ENCODE measurements at places on chromosomes 6 and 20.

DNA sequence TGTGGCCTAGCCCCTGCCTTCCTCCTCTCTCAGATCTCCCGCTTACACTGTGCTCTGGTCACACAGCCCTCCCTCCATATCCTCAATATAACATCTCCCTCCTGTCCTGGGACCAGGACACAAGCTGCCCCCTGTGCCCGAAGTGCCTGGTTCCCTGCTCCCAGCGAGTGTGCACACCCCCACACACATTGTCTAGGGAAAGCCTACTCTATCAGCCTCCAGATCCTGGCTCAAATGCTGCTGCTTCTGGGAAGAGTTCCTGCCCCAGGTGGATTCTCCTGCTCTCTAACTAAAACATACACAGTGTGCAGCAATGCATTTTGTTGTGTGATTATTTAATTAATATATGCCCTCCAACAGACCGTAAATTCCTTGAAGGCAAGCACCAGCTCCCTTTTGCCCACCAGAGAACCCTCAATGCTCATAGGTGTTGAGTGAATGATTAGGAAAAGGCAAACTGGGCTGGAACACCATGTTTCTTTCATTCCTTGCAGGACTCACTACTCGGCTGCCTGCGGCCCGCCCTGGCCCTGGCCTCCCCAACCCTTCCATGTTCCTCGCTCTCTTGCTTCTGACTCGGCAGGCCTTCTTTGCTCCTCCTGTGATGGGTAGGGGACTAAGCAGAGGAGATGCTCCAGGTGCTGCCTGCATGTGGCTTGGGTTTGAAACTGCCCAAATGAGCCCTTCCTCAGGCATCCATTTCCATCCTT, 194.6 kb downstream of the ZDHHC14 start:
- no peak for DNase-seq

DNA sequence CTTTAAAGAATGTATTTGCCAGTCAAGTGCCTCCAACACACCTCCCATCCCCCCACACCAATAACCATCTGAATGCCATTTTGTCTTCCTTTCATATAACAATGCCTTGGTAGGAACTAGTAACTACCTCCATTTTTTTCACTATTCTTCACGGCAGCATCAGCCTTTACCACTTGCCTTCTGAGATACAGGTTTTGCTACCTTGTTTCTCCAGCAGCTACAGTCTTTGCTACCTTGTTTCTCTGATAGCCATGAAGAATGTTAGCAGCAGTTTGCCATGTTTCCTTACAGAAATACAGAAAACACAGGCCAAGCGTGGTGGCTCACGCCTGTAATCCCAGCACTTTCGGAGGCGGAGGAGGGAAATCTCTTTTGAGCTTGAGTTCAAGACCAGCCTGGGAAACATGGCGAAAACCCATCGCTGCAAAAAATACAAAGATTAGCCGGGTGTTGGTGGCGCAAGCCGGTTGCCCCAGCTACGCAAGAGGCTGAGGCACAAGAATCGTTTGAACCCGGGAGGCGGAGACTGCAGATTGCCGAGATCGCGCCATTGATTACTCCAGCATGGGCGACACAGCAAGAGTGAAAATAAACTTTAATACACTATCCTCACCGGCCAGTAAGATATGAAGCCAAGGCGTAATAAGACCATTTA, 100.9 kb downstream of the HFE start:
- DNase-seq = peak; percentile 45

DNA sequence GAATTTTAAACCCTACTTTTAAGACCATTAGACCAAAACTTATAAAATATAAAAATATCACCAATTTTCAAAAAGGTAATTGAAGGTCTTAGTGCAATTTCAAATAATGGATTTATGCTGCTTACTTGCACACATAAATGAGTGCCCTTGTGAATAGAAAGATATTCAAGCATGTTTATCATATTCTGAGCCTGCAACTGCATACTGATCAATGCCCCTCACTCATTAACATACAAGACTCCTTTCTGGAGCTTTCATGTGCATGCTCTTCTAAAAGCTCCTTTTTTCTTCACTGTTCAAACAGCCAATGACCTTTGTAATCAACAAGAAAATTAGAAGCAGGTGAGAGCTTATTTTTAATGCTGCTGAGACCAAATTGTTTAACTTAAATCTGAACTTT, 1139.3 kb downstream of the HACE1 start:
- DNase-seq = no peak

DNA sequence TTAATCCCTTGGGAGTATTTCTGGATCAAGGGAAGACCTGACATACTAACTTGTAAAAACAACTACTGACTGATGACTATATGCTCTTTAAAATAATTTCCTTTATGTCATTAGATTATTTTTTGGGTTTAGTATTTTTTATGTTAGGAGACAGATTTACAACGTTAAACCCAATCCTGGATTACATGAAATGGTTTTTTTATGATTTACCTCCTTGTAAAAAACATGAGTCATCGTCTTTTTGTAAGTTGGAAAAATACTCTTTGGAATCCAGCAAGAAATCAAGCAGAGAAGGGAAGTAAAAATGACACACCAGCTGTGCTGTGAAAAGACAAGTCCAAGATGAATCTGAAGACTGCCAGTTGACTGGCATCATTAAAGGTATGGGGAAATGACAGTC, 6.7 kb downstream of the STK4 start:
- no peak for DNase-seq

DNA sequence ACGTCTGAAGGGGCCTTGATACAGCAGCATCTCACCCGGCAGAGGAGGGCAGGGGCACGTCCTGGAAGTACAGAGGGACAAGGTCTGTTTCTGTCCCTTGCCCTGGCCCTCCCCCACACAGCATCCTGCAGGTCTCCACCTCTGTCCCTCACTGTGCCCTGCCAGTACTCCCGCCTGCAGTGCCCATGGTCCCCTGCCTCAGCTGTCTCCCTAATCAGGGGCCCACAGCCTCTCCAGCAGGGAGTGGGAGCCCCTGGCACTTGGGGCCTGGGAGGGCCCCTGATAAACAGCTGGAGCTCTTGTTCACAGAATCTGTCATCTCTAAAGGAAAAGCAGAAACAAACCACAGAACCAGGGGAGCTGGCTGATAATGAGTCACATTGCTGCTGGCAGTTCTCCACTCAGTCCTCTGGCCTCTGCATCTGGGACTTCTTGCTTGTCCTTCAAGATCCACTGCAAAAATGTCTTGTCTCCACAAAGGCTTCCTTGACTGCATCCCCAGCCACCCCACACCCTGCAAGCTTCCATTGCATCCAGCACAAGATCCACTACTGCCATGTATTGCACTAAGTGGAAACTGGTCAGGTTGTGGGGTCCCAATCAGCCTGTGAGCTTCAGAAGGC, 33.2 kb upstream of the TAF8 start:
- peak; percentile 56 for DNase-seq

DNA sequence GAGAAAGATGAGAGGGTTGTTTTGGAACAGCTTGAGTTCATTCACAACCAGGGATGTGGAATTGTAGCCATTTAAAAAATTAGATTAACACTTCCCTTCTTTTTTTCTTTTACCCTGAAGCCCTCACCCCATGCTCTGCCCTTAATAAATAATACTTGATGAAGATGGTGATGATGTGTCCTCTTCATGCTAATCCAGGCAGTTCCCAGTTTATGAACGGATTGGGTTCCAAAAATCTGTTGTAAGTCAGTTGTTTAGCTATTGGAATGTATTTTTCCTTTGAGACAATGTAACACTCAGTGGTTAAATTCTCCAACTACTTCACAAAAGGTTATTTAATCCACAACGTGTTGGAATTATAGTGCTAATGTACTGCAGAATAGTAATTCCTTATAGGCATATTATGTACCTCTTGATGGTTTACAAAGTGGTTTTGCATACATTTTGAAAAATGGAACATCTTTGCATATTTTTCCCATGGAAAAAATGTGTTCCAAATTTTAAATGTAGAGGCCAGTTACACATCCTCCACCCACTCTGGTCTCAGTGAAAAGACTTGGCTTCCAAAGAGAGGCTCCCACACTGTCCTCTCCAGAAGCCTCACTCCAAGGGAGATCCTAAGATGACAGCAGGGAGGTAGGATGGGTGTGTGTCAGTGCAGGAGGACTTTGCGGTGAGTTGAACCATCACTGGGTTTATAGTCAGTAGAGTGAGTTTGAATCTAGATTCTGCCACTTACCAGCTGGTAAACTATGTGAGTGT, 45.8 kb upstream of the CEP162 start:
- DNase-seq = no peak

GRCh38 chr6:40947876-40948526, 91.0 kb downstream of the UNC5CL start:
- peak; percentile 70 for DNase-seq

DNA sequence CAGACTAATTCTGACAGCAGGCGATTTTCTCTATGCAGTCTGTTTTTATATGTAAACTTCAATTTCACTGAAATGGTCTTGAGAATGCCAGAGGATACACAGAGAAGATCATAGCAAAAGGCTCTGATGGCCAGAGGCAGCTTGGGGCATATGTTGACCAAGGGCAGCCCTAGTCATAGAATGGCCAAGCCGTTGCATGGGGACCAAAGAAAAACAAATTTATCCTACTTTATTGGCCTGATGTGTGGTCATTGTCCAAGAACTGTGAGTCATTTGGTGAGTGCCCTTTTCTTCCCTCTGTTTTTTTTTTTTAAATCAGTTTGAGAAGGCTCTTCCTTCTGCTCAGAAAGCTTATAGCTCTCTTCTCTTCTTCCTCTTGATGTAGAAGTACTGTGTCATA, 5.8 kb downstream of the HDGFL1 start:
- peak; percentile 32 for DNase-seq

DNA sequence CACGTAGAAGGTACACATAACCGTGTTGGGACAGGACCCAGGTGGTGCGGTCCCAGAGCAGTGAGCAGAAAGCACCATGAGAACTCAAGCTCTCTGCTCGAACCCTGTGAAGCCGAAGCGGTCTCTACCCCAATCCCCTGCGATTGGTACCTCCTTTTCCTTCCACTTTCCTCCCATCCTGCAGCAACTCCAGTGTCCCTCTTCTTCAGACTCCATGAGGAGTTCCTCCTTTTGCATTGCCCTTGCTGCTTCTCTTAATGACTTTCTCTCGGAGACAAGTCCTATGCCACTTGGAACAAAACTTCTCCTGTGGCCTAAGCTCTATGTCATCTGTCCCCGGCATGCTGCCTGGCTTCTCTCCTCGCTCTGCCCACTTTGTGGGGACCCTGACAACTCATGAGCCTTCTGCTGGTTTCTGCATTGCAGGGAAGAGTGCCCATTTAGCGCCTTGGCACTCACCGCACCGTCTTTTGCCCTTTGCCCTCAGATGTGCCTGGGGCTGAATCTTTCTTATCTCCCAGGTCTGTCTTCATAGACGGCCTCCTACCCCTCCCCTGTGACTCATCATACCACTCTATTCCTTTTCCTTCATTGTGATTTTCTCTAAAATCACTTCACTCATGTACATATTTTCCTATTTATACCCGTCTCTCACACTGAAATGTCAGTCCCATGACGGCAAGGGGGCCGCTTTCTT, 9.2 kb upstream of the ZNF831 start:
- no peak for DNase-seq

DNA sequence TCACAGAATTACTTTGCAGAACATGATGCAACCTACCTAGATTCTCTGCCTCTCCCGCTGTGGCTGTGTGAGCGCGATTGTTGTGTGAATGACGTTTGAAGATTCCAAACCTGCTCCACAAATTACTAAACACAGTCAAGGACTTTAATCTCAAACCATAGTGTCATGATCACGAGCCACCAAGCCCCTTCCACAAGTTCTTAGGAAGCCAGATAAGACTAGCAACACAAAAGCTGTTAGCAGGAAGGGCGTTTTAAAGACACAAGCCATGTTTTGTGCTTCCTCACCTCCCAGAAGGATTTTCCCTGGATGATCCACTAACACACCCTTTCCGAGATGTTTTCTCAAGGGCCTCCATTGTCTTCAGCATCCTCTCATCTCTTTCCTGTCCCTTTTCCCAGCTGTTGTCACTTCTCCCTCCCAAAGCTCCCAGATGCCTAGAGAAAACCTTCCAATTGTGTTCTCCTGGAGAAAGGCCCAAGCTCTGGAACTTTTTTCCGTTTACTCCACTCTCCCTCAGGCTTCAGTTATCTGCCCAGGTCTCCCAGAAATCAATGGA, 12.8 kb downstream of the OPN5 start:
- no peak for DNase-seq

- peak; percentile 8 for DNase-seq
Observed at GRCh38 chr6:143965503-143966171, 42.4 kb downstream of the PLAGL1 start.

GRCh38 chr20:46357030-46357514, 48.8 kb upstream of the CDH22 start:
- no peak for DNase-seq

GRCh38 chr20:32580219-32580969, 4.7 kb downstream of the NOL4L start:
- DNase-seq = no peak

DNA sequence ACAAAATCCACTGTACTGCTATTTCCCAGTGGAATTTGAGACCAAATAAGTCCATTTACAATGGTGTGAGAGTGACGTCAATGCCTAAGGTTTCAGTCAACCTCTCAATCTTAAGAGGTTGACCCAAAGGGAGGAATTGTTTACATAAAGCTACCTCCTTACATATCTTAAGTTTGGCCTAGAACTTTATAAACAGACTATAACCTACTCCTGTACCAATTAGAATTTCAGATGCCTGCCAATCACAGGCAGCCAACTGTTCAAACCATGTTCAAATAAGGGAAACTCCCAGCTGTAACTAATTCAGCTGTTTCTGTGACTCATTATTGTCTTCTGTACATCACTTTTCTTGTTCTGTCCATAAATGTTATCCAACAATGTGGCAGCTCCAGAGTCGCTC, 14.5 kb downstream of the LGSN start:
- peak; percentile 27 for DNase-seq

- peak; percentile 64 for DNase-seq
Observed at GRCh38 chr6:56864171-56864616, 90.7 kb upstream of the BEND6 start.

Data from kidney tubule cell (primary cell).